Stimulated activated CD8-positive, alpha-beta memory T cell treated with anti-CD3 and anti-CD28 coated beads, Interleukin-7, amount 100 ng/mL, for 1 hour (primary cell): ENCODE measurements at places on chromosomes 4 and X.

GRCh38 chr4:104979083-104979760, 167.5 kb upstream of the TET2 start:
- DNase-seq: no peak

- DNase-seq: no peak
Observed at GRCh38 chr4:36133658-36134057, 110.7 kb downstream of the ARAP2 start.

DNA sequence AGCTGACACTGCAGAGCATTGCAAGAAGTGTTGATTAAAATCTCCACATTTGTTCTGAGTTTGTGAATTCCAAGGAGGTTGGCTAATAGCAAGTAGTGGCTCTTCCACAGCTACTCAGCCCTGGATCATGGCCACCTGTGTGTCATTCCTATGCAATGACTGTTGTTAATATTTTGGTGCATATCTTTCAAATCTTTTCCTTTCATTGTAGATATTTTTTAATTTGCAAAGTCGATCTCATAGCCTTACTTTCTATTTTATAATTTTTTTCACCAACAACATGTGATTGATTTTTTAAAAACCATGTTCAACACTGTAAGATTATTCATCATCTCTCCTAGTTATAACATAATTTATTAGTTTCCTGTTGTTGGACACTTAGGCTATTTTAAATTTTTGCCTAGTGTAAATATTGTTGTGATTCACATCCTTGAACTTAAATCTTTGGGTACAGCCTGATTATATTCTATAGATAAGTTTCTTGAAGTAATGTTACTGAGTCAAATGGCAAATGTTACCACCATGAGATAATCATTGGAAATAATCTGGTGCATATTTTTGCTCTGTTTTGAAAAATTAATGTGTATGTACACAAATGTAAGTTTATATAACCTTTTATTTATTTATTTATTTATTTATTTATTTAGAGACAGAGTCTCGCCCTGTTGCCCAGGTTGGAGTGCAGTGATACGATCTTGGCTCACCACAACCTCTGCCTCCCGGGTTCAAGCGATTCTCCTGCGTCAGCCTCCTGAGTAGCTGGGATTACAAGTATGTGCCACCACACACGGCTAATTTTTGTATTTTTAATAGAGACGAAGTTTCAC, 17.1 kb upstream of the ARHGAP10 start:
- DNase-seq: no peak

DNA sequence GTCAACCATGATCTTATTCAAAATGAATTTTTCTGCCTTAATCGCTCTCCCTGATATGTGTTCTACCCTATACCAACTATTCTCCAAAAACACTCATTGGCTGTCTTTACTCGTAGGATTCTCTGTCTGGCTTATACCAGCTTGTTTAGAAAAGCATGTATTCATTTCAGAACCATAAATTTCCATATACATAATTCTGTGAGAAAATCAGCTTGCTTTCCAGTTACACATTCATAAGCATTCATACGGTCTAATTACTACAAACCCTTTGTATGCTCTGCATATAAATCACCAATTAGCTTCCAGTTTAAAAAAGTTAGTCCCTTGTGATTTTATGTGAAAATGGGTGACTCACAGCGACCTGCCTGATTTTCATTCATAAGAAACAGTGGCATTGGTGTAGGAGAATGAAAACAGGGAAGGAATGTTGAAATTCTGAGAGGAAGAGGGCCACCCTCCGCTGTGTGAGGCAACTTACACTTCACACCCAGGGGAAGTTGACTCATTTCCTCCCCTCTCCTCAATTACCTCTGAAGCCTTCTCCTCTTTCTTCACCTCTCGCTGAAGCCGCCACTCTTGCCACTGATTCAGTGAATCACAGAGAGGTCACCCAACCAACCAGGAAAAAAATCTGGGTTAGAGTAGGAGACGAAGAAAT, 63.3 kb downstream of the MEPE start:
- no peak for DNase-seq

GRCh38 chrX:13899607-13900006, 82.7 kb upstream of the GPM6B start:
- DNase-seq: no peak

- DNase-seq: no peak
Observed at GRCh38 chr4:16206301-16206700, 20.0 kb downstream of the TAPT1 start.

GRCh38 chrX:38318606-38319005, 8.7 kb downstream of the RPGR start:
- no peak for DNase-seq

DNA sequence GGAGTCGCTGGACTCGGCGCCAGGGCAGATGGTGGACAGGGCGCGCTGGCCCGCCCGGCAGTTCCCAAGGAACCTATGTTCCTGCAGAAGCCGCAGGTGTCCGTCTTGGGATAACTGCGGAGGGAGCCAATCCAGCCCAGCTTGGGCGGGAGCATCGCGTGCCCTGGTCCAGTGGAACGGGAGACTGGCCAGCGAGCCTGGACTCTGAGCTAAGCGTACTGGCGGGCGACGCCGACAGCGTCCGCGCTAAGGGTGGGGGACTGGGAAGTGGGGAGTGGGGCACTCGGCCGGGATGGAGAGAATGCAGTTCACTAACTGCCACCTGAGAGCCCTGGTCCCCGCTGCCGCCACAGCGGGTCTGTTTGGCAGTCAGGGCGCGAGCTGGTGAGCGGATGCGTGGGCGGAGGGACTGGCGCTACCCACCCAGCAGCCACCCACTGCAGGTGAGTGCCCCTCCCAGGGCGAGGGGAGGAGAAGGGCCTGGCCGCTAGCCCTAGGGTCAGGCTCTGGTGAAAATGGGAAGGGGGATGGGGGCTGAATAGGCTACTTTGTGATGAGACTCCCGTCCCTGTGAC, 1.3 kb upstream of the MAMLD1 start:
- no peak for DNase-seq

DNA sequence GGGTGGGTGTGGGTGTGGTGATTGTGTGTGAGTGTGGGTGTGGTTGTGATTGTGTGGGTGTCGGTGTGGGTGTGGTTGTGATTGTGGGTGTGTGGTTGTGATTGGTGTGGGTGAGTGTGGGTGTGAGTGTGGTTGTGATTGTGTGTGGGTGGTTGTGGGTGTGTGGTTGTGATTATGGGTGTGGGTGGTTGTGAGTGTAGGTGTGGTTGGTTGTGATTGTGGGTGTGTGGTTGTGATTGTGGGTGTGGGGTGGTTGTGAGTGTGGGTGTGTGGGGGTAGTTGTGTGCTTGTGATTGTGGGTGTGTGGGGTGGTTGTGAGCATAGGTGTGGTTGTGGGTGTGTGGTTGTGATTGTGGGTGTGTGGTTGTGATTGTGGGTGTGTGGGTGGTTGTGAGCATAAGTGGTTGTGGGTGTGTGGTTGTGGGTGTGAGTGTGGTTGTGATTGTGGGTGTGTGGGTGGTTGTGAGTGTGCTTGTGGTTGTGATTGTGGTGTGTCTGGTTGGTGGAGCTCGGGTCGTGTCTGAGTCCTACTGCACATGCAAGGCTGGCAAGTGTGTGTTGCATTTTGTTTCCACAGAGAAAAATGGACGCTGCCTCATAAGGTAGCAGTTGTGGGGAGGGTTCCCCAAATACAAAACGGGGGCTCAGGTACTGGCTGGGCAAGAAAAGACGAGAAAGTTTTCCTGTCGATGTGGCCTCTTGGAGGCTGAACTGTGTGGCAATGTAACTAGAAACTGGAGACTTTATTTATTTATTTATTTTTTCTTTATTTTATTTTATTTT, 116.7 kb downstream of the UBE2K start:
- DNase-seq: no peak

- no peak for DNase-seq
Observed at GRCh38 chr4:3770323-3771163, 4.4 kb downstream of the ADRA2C start.

DNA sequence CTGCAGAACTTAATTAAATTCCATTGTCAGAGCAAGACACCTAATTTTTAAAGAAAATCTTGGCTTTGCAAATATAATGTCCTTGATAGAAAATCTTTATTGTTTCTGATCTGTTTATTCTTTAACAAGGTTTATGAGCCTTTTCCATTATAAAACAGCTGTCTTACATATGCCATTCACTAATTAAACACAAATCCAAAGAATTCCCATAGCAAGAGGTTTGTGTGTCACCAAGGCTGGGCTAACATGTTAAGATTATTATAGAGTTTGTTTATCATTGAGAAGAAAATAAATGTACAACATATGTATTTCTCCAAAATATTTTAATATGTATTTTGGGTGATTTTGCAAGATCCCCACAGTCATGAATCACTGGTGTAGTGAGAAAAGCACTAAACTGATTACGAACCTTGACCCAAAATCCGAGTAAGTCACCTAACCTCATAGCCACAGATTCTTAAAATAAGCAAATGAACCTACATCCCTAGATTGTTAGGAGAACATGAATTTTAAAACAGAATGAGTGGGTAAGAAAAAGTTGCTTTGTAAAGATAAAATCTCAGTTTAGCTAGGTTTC, 694.8 kb upstream of the INTU start:
- no peak for DNase-seq

DNA sequence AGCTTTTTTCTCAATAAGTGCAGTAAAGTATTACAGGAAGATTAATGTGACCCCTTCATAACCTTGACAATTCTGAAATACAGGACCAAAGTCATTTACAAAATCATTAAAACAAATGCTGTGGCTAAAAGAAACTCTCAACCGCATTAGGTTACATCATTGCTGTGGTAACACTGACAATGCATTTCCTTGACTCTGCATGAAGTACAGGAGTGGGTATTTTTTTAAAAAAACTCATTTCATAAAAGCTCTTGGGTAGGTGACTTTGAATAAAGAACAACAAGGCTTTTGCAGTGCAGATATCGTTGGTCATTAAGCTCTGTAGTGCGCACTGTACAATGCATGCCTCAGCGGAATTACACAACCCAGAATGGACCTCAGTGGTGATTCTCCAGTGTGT, 23.4 kb upstream of the XK start:
- DNase-seq: no peak

- no peak for DNase-seq
Observed at GRCh38 chr4:108519911-108520601, 100.3 kb upstream of the RPL34 start.

- no peak for DNase-seq
Observed at GRCh38 chr4:61924131-61924530, 724.0 kb downstream of the ADGRL3 start.

- DNase-seq: no peak
Observed at GRCh38 chr4:133594390-133595207, 445.5 kb downstream of the PCDH10 start.

DNA sequence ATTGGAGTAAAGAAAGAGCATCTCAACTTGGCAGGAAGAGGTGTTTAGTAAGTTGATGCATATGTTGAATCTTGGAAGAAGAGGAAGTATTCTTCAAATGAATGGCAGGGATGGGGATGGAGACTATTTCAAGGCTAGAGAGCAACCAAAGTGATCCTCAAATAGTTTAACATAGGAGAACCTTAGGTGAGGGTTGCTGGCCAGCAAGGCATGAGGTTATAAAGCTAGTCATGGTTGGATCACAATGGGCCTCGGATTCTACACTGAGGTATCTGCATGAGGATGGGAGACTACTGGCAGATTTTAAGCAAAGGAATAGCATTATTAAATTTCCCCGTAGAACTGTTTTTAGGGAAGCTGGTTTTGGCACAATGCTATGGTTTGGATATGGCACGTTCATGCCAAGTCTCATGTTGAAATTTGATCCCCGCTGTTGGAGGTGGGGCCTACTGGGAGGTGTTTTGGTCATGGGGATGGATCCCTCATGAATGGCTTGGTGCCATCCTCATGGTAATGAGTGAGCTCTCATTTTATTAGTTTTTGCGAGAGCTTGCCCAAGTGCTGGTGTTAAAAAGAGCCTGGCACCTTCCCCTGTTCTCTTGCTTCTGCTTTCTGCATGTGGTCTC, 41.9 kb upstream of the ETNPPL start:
- no peak for DNase-seq

DNA sequence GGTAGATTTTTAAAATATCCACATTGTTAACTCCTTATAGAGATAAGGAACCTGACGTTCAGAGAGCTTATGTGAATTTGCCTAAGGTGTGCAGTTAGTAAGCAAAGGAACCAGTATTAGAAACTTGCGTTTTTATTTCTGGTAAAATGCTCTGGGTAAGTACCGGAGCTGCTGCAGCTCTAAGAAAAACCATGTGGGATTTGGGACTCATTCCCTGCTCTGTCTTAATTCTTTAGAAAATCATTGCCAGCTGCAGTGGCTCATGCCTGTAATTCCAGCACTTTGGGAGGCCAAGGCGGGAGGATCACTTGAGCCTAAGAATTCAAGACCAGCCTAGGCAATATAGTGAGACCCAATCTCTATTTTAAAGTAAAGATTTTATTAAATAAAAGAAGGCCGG, 5.8 kb downstream of the CCKAR start:
- no peak for DNase-seq

- no peak for DNase-seq
Observed at GRCh38 chr4:26048950-26049349, 134.9 kb downstream of the SMIM20 start.
